ENCODE measurements at places on chromosomes 3 and 15.

DNA sequence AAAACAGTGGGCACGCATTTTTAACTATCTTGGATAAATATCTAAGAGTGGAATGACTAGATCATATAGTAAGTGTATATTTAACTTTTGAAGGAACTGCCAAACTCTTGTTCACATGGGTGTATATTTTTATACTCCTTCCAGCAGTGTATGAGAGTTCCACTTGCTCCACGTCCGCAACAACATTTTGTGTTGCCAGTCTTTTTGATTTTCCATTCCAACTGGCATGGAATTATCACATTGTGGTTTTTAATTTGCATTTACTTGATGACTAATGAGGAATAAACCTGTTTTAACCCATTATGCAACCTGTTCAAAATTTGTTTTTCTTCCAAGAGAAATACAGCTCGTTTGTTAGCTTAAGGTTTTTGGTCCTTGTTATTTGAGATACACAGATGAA, 51.6 kb downstream of the ZNF621 start:
- no peak for DNase-seq

DNA sequence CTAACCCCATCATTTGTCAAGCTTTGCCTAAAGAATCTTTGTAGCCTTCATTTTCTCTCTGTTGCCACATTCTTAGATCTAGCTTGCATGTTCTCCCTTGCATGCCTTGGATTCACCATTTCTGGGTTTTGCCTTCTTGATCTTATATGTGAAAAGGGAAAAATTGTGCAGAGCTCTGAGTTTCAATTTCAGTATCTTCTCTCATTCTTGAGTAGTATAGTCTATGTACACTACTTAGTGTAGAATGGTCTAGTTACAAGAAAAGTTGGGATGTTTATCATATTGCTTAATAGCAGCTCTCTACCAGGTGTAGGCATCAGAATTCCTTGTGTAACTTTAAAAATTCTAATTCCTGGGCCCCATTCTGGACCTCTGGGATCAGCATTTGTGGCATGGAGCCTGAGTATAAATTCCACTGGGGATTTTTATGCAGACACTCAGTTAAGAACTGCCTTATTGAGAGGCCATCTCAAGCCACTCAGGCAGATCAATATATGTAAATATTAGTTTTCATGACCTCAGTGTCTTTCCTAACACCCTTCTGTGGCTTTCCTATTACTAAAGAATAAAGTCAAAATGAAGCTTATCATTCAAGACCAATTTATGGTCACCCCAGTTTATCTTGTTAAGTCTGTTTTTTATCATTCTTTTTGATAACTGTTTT, 23.4 kb downstream of the GTF2E1 start:
- DNase-seq = no peak

DNA sequence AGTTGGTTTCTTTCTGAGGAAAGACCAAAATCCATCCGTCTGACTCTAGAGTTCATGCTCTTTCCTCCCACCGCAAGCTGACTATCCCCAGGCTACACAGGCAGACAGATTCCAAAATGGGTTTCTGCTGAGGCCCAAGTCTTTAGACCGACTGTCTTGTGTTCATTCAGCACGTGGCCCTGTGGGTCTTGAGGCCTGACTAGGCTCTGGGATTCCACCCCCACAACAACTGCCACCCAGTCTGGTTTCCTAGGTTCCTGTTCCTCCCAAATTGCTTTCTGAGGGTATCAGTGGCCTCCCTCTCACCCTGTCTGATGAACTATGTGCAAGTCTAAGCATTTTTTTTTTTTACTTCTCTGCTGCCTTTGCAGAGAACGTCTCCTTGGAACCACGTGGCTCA, 67.7 kb downstream of the CYP19A1 start:
- DNase-seq = no peak

DNA sequence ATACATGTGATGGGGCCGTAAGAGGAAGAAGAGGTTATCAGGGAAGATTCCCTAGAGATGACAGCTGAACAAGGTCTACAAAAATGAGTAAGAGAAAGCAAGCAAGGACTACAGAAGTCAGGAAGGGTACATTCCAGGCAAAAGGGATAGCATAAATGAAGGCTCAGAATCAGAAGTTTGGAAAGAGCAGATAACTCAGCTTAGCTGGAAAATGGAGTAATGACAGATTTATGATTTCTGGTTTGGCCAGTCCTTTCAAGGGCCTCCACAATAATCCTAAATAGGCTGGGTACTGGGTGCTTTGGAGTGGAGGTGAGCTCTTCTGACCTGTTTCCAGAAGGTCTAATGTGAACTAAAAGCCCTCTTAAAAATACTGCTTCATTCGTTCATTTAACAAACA, 110.7 kb downstream of the MYO5A start:
- DNase-seq = no peak

All from mesothelial cell of epicardium (in vitro differentiated cells).